ENCODE measurements at places on chromosomes 11 and 22.

DNA sequence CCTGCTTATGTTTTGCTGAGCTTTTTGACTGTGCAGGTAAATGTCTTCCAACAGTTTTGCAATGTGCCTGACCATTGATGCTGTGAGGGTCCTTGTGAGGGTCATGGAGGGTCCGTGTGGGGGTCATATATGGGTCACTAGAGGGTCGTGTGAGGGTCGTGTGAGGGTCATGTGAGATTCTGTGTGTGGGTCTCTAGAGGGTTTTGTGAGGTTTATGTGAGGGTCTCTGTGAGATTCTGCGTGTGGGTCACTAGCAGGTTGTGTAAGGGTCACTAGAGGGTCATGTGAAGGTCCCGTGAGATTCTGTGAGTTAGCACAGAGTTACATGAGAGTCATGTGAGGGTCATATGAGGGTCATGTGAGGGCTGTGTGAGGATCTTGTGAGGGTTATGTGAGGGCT, 263.9 kb upstream of the B3GAT1 start:
- no peak for DNase-seq

DNA sequence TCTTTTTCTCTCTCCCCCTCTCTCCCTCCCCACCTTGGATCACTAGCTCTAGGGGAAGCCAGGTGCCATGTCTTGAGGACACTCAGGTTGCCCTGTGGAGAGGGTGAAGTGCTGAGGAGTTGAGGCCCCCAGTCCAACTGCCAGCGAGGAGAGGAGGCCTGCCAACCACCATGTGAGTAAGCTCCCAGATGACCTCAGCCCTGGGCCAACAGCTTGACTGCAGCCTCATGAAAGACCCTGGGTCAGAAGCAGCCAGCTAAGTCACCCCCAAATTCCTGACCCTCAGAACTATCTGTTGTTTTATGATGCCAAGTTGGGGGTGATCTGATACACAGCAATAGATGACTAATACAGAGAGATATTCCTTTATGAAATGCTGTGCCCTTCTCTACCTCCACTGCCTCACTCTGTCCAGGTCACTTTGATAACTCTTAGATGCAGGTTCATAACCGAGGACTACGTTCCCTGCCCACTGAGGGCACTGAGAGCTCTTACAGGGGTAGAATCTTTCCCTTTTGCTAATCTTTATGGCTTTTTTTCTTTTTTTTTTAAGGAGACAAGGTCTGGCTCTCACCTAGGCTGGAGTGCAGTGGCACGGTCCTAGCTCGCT, 8.0 kb downstream of the ARFGAP3 start:
- no peak for DNase-seq

- no peak for DNase-seq
Measured at GRCh38 chr22:39527481-39527961, 5.0 kb downstream of the RPS19BP1 start.

DNA sequence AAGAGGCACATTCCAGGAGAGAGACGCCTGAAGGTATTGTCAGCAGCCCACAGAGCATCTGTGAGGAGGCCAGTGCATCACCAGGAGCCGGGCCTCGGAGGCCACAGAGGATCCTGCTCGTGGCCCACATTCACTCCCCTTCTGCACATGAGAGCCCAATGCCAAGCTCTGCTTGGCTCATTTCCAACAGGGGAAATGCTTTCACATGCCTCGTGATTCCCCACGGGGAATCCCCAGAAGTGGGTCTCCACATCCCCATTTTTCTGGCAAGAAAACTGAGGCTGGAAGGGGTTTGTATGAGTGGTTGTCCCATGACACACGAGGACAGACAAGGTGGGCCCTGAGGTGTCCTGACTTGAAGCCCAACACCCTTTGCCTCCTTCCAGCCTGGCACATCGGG, 34.4 kb downstream of the TP53I11 start:
- DNase-seq = no peak

DNA sequence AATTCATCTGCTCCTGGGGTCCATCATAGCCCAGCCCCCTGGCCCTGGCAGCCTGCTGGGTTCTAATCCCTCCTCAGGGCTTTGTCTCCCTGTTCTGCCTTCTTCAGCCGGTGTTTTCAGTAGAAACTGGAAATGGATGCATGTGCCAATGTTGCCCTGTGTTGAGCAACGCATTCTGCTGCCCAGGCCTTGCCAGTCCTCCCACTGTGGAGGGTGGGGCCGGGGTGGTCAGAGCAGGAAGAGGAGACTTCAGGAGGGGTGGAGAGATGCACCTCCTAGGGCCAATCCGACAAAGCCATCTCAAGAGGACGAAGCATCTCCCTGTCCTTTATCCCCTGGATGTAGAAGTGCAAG, 27.6 kb upstream of the ZBTB16 start:
- no peak for DNase-seq

DNA sequence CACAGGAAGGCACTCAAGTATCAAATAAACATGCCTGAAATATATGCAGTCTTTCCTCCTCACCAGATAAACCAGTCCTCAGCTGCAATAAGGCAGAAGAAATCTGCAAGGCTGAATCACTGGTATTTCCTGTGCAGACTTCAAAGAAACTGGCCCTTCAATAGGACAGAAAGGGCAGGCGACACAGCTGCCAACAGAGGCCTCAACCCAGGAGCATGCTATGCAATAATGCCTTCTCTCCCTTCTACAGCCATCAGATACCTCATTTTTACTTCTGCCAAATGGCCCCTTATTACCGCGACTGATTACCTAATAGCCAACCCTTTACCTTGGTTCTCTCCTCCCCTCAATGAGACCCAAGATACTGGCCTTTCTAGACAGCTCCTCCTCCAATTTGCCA, 8.0 kb downstream of the NUMA1 start:
- peak; percentile 61 for DNase-seq

GRCh38 chr22:38148245-38148644, 33.4 kb downstream of the PLA2G6 start:
- peak; percentile 37 for DNase-seq

DNA sequence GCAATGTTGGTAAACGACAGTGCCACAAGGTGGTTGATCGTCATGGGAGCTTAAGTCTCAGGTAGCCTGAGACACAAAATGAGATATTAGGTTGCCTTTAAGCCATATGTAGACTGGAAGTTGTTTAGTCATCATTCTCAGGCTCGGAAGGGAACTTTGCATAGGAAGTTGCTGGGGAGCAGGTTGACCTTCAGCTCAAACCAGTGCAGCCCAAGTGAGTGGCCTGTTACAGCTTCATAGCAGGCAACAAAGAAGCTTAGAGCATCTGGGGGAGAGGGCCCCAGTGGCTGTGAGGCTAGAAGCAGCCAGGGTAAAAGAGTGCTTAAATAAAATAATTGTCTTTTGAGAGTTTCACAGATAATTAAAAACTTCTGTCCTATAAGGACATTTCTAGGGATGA, 404.0 kb downstream of the GUCY1A2 start:
- DNase-seq = no peak

DNA sequence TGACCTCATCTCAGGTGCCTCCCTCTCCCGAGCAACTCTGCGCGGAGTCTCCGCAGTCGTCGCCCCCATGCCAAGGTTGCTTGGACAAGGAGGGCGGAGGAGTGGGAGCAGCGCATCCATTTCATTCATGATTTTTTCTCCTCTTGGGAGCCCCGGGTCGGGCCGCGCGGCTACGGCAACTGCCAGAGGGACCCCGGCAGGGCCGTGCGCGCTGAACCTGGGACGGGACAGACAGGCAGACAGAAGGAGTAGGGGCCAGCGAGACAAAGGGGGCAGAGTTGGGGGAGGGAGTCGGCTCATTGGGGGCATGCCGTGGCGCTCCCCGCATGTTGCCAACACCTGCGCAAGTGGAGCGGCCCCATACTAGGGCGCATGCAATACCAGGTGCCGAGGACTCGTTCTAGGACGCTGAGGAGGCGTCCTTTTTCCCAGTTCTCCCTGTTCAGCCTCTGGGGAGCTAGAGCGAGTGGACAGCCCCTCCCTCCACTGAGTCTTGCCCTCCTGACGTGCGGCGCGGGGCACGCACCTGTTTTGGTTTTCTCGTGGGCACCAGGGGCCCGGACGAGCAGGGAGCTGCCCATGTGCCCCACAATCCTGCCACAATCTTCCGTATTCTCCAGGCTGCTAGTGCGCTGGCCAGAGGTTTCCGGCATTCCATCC, 501 bp upstream of the PTPN5 start:
- no peak for DNase-seq

GRCh38 chr11:68269414-68270081, 2.2 kb downstream of the C11orf24 start:
- no peak for DNase-seq

DNA sequence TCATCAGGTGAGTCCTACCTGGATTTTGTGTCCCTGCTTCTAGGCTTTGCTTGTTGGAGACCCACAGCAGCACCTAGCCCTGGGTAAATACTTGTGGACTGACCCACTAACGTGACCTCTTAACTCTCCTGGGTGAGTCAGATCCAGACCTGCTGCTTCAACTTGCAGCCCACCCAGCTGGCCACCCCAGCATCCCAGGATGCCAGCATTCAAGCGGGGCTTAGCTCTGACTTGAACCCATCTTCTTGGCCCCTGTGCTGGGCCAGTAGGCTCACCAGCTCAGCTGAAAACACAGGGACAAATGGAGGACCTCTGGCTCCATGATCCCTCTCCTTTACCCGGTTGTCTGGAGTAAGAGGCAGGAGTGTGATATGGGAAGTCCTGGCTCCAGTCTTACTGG, 33.5 kb downstream of the PARVG start:
- no peak for DNase-seq

GRCh38 chr11:111399187-111400031, 20.3 kb upstream of the POU2AF1 start:
- DNase-seq = no peak

DNA sequence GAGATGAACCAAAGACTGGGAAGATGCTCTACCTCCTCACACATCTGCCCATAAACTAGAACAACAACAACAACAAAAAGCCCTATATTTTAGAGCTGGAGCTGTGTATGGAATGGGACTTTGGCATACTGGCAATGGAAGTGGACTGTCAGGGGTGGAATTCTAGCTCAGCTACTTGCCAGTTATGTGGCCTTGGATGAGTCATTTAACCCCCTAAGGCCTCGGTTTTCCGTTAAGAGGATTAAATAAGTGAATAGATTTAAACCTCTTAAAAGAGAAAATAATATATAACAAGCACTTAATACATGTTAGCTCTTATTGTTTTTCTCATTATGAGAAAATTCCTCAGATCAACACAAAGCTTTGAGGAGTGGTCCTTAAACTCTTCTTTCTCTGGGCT, 195.0 kb downstream of the KIF18A start:
- DNase-seq = peak; percentile 27

DNA sequence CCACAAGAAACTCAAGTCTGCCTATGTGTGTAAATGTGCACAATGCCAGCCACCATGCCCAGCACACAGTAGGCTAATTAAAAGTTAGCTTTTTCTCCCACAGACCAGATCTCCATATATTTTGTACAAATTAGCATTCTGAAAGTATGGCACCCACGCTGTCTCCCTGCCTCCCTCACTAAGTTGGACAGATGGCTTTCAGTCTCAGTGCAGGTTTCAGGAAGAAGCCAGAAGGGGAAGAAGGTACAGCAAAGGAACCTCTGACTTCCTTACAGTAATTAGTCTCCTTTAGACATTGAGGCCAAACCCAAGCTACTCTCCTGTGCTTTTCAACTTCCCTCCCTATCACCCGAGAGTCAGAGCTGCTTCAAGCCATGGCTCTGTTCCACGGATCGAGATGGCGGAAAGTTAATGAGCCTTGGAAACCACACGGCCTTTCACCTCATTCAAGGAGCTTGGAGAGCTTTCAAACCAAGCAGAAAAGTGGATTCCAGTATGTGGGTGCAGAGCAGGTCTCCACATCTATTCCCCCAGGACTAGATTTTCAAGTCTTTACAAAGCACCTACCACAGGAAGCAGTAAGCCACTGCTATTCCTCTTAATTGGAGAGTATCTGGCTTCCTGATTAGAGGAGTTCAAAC, 221.1 kb upstream of the NARS2 start:
- peak; percentile 81 for DNase-seq

- peak; percentile 47 for DNase-seq
Measured at GRCh38 chr11:75576499-75576918, 14.5 kb downstream of the SERPINH1 start.

GRCh38 chr11:133901316-133901715, 55.5 kb downstream of the IGSF9B start:
- no peak for DNase-seq

GRCh38 chr11:77557553-77557952, 32.2 kb upstream of the AQP11 start:
- peak; percentile 7 for DNase-seq

DNA sequence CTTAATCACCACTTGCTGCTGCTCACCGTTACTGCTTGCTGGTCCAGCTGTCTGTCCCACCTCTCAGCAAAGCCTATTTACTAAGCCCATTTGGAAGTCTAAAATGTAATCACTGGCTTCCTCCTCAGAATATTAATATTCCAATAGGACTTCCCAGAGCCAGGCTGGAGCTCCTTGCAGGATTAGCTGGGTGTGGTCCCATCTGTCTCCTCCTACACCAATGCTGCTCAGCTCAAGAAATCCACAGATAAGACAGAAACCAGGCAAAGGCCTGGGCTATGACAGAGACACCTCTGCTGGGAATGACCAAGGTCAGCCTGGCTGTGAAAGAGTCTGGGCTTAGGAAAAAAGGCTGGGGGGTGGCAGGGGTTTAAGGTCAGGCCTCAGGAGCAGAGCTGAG, 317.8 kb downstream of the BUD13 start:
- no peak for DNase-seq

DNA sequence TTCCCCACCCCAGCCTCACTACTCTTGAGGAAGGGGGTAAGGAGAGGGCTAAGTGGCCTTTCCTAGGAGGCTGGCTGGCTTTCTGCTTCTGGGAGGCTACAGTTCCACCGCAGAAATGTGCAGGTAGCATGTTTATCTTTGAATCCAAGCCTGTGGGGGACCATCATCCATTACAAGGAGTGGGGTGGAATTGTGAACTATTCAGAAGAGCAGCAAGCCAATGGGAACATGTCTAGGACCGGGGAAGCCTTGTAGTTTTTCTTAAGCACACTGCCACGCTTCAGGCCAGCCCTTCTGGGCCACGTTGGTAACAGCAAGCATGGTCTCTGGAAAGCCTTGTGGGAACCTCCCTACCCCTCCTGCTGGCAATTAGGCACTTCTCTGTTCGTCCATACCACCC, 100.3 kb downstream of the AMOTL1 start:
- no peak for DNase-seq

DNA sequence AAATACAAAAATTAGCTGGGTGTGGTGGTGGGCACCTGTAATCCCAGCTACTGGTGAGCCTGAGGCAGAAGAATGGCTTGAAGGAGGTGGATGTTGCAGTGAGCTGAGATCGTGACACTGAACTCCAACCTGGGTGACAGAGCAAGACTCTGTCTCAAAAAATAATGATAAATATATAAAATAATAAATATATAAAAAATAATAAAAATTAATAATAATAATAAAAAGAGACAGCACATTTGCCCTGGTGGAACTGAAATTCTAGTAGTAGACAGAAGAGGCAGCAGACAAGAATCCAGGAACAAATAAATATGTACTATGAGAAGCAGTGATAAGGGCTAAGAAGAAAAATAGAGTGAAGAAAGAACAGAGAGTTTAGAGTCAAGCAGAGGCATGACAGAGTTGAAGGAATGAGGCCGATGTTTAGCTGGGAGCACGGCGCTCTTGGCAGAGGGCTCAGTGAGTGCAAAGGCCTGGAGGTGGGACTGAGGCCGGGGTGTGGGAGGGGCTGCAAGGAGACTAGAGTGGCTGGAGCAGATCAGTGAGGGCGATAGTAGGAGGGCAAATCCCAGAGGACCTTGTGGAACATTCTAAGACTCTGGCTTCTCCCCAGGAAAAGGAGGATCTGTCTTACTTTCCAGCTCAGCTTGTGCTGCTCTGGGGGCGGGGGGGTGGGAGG, 410.3 kb downstream of the MN1 start:
- no peak for DNase-seq

- DNase-seq = no peak
Measured at GRCh38 chr22:29732883-29733282, 13.1 kb downstream of the CABP7 start.

- no peak for DNase-seq
Measured at GRCh38 chr22:22940961-22941605, 53.5 kb downstream of the IGLL5 start.

Data from ACHN (cell line).